ENCODE measurements at places on chromosomes 13 and 19.

GRCh38 chr13:78323040-78323439, 280.3 kb downstream of the POU4F1 start:
- DNase-seq, result no peak

- DNase-seq, result no peak
These were observed 1.2 kb downstream of the KCNRG start for GRCh38 chr13:50016444-50016843.

DNA sequence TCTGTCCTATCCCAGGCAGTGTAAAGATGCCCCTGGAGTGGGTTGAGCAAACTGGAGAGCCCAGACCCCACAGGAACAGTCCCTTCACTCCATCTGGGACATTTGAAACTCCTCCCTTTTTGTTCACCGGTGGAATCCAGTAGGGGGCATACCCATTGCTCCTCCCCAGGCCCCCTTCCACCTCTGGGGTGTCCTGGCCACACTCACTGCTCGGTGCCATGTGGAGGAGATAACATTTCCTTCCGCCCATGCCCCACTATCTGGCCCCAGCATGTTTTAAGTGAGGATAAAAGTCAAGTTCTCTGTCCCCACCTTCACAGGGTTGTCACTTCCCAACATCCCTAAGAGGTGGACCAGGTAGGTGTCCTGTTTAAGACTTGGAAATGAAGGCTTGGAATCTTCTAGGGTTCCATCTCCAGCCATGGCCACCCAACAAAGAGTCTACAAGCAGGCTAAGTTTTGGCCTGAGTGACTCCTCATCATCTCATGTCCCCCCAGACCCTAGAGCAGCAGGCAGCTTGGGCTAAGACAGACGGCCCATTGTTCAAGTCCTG, 9.3 kb downstream of the ZNF526 start:
- no peak for DNase-seq

GRCh38 chr19:38389101-38389925, 816 bp downstream of the SPRED3 start:
- no peak for DNase-seq

- no peak for DNase-seq
These were observed 29.5 kb downstream of the UPF1 start for GRCh38 chr19:18861235-18861634.

GRCh38 chr13:23147827-23148226, 33.0 kb upstream of the SGCG start:
- no peak for DNase-seq

DNA sequence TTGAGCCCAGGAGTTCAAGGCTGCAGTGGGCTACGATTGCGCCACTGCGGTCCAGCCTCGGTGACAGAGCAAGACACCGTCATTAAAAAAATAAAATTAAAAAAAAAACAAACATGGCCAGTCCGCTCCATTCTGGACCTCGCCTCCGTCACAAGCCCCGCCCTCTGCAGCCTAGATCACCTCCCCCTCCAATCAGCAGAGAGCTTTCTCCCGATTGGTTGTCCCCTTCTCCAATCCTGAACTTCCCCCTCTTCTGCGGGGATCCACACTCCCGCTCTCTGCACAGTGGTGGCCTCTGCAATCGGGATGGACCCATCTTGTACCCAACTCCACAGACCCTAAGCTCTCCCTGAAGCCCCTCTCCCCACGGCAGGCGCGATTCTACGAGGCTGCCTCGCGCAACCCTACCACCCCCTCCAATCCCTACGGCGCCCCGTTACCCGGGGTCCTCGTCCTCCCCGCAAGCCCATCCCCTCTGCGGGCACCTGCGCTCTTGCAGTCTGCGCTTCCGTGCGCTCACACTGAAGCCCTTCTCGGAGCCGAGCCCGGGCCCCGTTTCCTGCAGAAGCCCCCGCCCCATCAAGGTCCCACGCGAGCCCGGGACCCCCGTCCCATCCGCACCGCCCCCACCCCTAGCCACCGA, 540 bp downstream of the TMEM160 start:
- DNase-seq, result peak; percentile 73

GRCh38 chr13:41054212-41054877, 7.0 kb upstream of the WBP4 start:
- no peak for DNase-seq

DNA sequence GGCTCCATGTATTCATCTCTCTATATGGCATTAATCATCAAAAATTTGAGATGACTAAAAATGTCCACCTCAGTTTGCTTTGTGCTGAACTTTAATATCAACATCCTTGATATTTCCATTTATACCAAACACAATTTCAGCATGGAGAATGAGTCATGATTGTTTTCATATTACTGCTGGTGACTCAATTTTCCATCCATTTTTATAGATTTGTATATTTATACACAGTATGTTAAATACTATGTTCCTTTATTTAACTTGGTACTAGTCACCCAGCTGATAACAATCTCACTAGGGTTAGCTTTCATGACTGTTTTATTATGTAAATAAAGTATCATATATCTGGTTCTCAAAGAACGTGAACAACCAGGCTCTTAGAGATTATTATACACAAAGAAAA, 1255.1 kb downstream of the SLITRK1 start:
- no peak for DNase-seq

DNA sequence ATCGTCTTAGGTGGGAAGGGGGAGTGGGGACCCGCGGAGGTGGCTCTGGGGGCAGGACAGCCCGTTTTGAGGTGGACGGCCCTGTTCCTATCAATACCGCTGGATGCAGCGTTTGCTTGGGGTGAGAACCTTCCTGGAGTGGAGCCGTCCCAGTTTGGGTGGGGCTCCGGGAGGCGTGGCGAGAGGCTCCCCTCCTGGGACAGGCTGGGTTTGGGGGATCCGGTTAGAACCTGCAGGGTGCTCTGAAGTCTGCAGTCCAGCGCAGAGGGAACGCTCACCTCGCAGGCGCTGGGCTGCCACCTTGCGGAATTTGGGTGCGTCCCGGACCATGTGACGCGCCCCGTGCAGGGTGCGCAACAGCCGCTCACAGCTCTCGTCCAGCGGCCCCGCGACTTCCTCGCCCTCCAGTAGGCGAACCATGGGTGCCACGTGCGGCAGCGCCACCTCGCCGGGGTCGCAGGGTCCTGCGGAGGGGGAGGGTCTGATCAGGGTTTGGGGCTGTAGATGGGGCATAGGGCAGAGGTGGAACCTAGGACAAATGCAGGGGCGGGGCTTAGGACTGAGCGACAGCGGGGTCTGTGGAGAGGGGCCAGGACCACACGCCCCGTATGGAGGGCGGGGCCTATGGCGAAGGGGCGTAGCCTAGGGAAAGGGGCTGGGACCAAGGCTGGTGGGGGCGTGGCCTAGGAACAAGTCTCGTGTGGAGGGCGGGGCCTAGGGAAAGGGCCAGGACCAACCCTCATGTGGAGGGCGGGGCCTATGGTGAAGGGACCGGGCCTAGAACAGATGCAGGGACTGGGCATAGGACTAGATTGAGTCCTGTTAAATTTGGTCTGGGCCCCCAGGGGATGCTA, 13.8 kb downstream of the SH2D3A start:
- DNase-seq, result no peak

GRCh38 chr19:44687888-44688287, 11.1 kb upstream of the CEACAM16 start:
- no peak for DNase-seq

- DNase-seq, result no peak
These were observed 35.2 kb downstream of the SLC15A1 start for GRCh38 chr13:98717256-98717655.

GRCh38 chr13:89695343-89696257, 1651.9 kb upstream of the MIR17HG start:
- DNase-seq, result peak; percentile 13

DNA sequence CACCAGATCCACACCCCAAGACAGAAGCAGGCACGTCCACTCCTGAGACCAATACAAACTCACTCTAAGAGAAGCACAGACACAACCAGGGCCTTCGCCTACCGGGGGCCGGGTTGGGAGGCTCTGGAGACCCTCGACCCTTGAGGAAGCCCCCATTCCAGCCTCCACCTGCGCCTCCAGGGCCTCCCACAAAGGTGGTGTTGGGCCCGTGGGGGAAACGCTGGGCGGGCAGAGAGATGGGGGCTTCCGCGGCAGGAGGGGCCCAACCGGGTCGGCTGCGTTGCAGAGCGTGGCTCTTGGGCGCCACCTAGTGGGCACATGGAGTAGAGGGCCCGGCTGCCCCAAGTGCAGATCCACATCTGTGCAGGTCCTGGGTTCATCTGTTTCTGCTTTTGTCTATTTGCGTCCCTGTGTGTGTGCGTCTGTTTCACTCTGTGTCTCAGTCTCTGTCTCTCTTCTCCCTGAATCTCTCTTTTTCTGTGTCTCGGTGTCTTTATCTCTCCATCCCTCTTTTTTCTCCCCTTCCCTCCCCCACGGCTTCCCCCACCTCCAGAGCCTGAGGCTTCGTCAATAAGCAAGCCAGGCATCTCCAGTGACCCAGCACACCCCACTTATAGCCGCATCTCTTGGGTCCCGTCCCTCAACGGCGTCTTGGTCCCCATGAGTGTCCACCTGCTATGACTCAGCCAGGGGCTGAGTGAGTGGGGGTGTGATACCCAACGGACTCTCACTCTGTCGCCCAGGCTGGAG, 10.5 kb upstream of the TINCR start:
- DNase-seq, result peak; percentile 24

GRCh38 chr13:104595511-104595910, 1529.3 kb upstream of the SLC10A2 start:
- no peak for DNase-seq

GRCh38 chr19:33552191-33552927, 30.8 kb upstream of the PEPD start:
- no peak for DNase-seq

DNA sequence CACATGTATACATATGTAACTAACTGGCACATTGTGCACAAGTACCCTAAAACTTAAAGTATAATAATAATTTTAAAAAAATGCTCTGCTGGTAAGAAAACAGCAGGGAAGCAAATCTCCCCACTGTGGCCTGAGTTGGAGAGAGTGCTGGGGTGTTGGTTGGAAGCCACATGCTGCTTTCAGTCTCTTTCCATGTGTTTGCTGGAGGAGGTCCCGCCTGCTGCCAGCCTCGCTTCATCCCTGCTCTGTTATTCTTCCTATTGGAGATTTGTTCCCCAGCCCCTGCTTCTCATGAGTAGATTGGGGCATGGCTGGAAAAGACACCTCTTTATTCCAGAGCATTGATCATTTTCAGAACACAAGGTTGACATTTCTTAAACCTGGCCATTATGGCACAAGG, 230.5 kb downstream of the FGF9 start:
- DNase-seq, result no peak

- DNase-seq, result no peak
These were observed 19.3 kb upstream of the DPP9 start for GRCh38 chr19:4742723-4743646.

DNA sequence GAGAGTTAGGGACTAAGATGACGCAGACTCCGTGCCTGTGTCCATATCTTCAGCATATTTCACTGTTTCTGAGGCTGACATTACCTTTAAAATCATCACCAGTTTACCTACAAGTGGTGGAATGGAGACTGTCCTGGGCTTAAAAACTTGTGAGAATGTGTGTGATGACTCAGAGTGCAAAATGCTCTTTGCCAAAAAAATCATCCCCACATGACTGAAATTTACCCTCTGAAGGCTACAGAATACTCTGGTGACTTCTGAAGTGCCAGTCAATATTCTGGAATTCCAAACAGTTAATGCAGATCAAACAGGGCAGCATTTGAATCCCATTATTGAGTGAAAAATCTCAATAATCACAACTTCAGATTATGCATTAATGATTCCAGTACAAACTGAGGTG, 901.4 kb downstream of the EFNB2 start:
- DNase-seq, result no peak

DNA sequence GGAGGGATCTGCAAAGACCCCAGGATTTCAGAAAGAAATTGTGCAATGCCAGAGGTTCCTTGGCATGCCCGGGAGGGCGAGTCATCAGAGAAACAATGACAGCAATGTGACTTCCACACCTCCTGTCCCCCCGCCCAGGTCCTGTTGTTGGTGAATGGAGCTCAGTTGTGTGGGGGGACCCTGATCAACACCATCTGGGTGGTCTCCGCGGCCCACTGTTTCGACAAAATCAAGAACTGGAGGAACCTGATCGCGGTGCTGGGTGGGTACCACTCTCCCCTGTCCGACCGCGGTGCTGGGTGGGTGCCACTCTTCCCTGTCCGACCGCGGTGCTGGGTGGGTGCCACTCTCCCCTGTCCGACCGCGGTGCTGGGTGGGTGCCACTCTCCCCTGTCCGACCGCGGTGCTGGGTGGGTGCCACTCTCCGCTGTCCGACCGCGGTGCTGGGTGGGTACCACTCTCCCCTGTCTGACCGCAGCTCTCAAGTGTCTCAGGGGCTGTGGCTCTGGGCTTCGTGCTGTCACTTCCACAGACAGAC, 5.2 kb upstream of the F10 start:
- DNase-seq, result no peak

DNA sequence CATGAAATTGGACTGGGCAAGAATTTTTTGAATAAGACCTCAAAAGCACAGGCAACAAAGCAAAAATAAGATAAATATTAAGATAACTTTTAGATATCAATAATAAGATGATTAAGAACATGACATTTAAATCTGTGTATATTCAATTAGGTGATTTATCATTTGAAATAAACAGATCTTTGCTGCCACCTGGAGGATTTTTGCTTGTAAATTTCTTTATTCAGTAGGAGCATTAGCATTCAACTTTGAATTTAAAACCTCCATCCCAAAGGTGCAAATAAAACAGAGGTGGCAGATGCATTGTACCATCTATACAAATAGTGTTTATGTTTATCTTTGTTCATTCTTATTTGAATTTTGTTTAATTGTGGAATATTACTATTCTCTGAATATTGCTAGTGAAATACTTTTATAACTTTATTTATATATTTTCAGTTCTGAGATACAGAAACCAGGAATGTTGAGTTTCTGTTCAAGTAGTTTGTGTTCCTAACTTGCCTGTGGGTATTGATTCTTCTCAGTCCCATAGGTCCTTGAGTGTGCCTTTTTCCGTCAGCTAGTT, 20.9 kb downstream of the COG6 start:
- DNase-seq, result no peak

DNA sequence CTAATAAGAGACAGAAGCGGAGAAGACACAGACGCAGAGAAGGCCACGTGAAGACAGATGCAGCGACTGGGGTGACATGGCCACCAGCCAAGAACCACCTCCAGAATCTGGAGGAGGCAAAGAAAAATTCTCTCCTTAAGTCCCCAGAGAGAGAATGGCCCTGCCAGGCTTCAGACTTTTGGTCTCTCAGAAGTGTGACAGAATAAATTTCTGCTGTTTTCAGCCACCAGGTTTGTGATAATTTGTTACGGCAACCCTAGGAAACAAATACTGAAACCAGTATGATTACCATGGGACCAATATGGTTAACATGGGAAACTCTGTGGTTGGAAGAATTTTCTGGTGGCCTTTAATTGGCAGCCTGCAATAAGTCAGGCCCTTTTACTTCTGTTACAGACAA, 63.9 kb upstream of the DOCK9 start:
- no peak for DNase-seq

- no peak for DNase-seq
These were observed 214.5 kb downstream of the ABCC4 start for GRCh38 chr13:95086761-95087160.

GRCh38 chr13:45049478-45049877, 60.1 kb downstream of the GPALPP1 start:
- DNase-seq, result no peak
